T1000 (cell line): ENCODE measurements at places on chromosomes 4 and X.

- DNase-seq, result no peak
Measured at GRCh38 chr4:70183168-70183939, 12.2 kb upstream of the ODAM start.

DNA sequence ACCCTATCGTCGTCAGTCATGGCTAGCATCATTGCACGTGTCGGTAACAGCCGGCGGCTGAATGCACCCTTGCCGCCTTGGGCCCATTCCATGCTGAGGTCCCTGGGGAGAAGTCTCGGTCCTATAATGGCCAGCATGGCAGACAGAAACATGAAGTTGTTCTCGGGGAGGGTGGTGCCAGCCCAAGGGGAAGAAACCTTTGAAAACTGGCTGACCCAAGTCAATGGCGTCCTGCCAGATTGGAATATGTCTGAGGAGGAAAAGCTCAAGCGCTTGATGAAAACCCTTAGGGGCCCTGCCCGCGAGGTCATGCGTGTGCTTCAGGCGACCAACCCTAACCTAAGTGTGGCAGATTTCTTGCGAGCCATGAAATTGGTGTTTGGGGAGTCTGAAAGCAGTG, 1.6 kb downstream of the ZCCHC12 start:
- no peak for DNase-seq

- DNase-seq, result no peak
Measured at GRCh38 chr4:113921089-113921794, 58.2 kb downstream of the ARSJ start.

DNA sequence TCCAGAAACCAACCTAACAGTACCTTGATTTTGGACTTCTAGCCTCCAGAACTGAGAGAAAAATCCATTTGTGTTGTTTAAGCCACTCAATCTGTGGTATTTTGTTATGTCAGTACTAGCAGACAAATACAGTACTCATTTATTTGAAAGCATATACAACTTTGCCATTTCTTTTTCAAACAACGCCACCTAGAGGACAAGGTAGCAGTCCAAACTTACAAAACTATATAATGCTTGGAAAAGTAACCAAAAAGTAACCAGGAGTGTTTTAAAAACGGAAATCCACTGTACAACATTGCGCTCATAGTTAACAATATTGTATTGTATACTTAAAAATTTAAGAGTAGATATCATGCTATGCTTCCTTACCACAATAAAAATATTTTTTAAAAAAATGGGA, 37.0 kb upstream of the FGF13 start:
- no peak for DNase-seq

GRCh38 chr4:7732263-7732662, 207.4 kb downstream of the AFAP1 start:
- no peak for DNase-seq

DNA sequence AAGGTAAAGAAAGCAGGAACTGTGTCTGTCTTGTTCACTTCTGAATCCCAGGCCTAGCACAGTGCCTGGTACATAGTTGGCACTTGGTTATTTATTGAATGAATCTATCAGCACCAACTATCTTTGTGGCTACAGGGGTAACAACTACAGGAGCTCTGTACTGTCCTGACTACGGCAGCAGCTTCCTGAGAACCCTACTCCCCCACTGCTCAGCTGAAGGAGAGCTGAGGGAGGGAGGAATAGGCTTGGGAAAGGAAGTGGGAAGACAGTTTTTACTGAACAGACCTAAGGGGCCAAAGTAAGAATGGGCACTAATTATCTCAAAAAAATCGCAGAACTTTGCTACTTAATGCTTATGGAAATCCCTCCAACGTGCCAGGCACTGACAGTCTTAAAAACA, 156.1 kb upstream of the RAPGEF2 start:
- no peak for DNase-seq

- DNase-seq, result no peak
Measured at GRCh38 chr4:54090804-54091623, 8.9 kb upstream of the GSX2 start.

- no peak for DNase-seq
Measured at GRCh38 chr4:70793626-70794025, 46.1 kb downstream of the GRSF1 start.

DNA sequence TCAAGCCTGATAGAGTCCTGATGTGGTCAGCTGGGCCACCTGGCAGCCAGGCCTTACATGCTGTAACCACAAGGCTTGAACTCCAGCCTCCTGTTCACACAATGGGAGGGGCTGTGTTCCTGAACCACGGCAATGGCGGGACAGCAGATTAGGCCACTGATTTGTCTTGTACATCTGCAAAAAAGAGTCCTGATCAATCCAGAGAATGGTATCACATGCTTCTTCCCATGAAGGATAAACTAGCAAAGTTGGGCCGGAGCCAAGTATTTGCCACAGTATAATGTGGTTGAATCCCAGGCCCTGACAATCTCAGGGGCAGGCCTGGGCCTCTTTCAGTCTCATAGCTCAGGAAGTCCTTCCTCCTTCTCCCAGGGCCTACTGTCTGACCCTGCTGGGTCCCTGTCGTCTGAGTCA, 2182.5 kb upstream of the AGA start:
- DNase-seq, result peak; percentile 33

GRCh38 chr4:1104647-1105046, 8.7 kb downstream of the RNF212 start:
- DNase-seq, result no peak
